IPS DF 6.9 (cell line): ENCODE measurements at places on chromosomes 6 and 20.

DNA sequence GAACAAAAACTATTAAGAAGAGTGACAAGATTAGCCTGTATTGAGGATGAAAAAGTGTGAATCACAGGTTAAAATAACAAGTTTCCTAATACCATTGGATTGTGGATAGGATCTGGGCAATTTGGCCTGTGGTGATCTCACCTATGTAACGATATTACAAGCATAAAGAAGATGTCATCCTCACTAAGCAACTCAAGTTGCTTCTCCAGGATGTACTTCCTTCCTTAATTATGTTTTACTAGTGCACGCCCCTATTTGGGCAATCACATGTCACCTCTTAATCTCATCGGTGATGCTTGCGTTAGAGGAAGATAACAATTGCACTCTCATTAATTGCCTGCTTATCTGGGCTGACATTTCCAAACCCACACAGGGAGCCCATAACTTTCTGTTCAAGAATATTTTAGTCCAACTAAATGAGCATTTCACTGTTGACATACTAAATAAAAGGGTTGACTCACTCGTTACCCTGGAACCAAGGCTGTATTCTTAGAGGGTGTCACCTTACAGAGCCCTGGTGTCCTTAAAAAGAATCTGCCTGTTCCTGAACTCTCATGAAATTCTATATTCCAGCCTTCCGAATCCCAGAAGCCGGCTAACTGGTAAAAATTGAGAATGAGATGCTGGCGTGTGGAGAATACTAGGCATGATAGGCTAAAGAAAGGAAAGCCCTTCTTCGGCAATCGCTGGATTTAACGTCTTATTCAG, 88.2 kb upstream of the ATXN1 start:
- no peak for DNase-seq

GRCh38 chr6:36283608-36284007, 13.7 kb downstream of the PNPLA1 start:
- DNase-seq, result no peak

GRCh38 chr20:59055302-59055701, 12.7 kb upstream of the PRELID3B start:
- DNase-seq, result no peak

- DNase-seq, result no peak
These were observed 23.8 kb upstream of the SAMHD1 start for GRCh38 chr20:36975099-36975818.

DNA sequence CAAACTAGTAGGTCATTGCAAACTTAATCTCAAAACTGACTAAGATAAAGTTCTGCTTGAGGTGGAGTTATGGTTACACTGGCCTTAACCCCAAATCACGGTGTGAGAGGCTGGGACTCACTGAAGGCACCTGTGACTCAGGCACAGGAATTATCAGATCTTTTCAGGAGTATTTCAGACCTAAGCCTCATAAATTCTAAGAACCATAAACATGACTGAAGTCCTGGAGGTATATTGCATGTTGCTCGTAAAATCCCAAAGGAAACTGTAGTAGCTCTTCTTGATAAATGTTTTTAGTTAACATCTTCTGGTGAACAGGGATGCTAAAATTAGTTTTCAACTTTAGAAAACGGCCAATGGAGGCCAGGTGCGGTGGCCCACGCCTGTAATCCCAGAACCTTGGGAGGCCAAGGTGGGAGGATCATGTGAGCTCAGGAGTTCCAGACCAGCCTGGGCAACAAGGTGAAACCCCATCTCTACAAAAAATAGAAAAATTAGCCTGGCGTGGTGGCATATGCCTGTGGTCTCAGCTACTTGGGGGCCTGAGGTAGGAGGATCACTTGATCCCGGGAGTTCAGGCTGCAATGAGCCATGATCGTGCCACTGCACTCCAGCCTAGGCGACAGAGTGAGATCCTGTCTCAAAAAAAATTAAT, 36.5 kb downstream of the DZANK1 start:
- DNase-seq, result no peak

- DNase-seq, result no peak
These were observed 28.3 kb downstream of the RIN2 start for GRCh38 chr20:19786311-19786710.

- DNase-seq, result no peak
These were observed 19.1 kb upstream of the TMEM217 start for GRCh38 chr6:37277001-37277409.

DNA sequence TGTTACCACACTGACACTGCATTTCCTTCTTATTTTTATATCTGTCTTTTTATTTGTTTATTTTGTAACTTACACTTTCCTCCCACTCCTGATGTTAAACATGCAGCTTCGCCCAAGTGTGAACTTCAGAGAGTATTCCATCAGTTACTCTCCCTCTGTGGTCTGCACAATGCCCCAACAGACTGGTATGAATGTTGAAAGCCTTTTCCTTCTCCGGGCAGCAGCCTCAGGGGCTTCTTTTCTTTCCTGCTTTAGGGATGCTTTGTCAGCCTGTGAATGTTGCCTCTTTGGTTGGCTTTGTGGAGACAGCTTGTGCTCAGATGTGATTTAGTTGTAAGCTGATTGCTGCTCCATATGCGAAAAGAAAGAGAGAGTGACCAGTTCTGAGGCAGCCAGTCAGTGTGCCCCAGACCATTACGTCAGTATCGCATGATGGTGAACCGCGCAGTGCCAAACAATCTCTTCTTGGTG, 44.0 kb downstream of the SMPDL3A start:
- no peak for DNase-seq

GRCh38 chr6:148530394-148530953, 187.8 kb downstream of the SASH1 start:
- no peak for DNase-seq

- no peak for DNase-seq
These were observed 23.6 kb upstream of the MARCKS start for GRCh38 chr6:113833537-113833936.

- DNase-seq, result peak; percentile 68
These were observed 53.4 kb downstream of the SLC24A3 start for GRCh38 chr20:19265646-19266374.
